ENCODE measurements at places on chromosomes 1 and 21.

- DNase-seq, result peak; percentile 98
Observed at GRCh38 chr1:30778154-30778978, 20.8 kb upstream of the LAPTM5 start.

DNA sequence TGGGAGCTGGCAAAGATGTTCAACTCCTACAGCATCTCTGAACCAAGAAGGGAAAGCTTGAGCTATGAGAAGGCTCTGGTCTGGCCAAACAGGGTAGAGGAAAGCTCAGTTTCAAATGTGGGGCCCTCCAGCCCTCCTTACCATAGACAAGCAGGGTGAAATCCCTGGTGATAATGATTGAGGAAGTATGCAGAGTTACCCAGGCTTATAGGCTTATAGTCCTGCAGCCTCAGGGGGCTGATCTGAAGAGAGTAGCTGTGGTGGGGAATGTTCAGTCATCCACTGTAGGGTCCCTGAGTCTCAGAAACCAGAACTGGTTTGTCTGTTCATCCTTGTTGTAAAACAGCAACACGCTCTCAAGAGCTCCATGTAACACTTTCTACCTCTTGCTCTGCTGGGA is 19.8 kb upstream of the LY9 start:
- no peak for DNase-seq

GRCh38 chr1:70483342-70483741 is 72.3 kb downstream of the CTH start:
- no peak for DNase-seq

GRCh38 chr1:46137916-46138315 is 5.5 kb upstream of the PIK3R3 start:
- DNase-seq, result no peak

- no peak for DNase-seq
Observed at GRCh38 chr1:114718661-114719423, 2.3 kb upstream of the NRAS start.

- peak; percentile 75 for DNase-seq
Observed at GRCh38 chr21:45542242-45542666, at the start of gene SLC19A1. TSS of gene SLC19A1 (minus strand) at chr21:45542440. CDS start at chr21:45537959, 4,481 bp downstream.

Data from erythroblast (primary cell).